Activated gamma-delta T cell (primary cell): ENCODE measurements at places on chromosomes 11 and 22.

DNA sequence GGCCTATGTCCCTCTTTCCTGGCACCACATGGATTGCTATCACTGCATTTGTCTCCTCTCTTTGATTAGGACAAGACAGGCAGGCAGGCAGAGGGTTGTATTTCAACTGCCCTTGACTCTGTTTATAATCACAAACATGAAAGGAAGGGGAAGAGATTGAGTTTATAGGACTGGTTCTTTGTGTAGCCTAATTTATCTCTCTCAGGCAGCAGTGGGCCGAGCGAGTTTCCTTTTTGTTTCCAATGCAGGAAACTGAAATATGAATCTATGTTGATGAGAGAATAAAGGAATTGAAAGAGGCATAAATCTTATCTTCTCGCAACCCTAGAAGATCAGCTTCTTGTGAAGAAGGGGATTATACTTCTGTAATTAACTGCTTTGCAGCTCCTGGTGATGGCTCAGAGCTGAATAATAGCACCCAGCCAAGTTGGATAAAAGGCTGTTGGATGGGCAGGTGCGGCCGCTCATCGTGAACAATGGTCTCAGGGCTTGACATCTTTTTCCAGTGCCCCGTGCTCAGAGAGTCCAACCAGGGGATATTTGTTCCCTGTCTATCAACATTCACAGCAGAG, 80.6 kb upstream of the SYT13 start:
- DNase-seq: no peak

- DNase-seq: no peak
Observed at GRCh38 chr11:30635401-30635989, 49.3 kb upstream of the MPPED2 start.

GRCh38 chr11:986270-986951, 50.1 kb downstream of the MUC6 start:
- DNase-seq: no peak

GRCh38 chr11:119759747-119760412, 30.9 kb upstream of the NECTIN1 start:
- no peak for DNase-seq

GRCh38 chr11:1570001-1570453, 2.0 kb downstream of the DUSP8 start:
- DNase-seq: no peak

DNA sequence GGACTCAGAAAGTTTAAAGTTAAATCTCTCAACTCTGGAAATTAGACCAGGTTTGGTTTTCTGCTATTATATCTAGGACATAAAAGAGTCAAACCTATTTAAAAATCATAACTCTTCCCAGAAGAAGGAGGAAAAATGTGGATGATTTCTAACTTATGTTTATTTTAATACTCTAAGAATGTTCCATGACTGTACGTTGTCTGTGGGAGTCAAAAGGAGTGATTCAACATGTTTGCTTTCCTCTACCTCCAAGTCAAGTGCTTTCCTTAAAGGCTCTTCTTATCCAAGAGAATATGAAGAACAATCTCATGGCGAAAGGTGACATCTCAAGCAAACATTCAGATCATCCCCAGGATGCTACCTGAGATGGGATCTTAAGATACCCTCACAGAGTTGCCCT, 21.6 kb downstream of the OR51E1 start:
- no peak for DNase-seq

DNA sequence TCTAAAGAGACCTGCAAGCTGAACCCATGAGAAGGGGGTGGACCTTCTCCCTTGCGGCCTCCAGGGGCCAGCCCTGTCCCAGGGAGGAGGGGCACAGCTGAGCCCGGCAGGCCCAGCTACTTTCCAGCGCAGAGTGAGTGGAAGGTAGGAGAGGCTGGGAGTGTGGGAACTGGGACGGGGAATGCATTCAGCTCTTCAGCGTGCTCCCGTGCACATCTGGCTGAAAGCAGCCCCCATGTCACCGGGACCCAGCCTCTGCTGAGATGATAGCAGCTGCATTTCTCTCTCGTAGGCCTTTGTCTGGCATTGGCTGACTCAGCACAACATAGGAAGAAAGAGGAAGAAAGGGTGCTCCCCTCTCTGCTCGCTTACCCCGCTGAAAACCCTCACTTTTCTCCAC, 951.5 kb downstream of the TBC1D22A start:
- DNase-seq: no peak

- no peak for DNase-seq
Observed at GRCh38 chr11:10866893-10867331, 9.1 kb upstream of the ZBED5 start.

DNA sequence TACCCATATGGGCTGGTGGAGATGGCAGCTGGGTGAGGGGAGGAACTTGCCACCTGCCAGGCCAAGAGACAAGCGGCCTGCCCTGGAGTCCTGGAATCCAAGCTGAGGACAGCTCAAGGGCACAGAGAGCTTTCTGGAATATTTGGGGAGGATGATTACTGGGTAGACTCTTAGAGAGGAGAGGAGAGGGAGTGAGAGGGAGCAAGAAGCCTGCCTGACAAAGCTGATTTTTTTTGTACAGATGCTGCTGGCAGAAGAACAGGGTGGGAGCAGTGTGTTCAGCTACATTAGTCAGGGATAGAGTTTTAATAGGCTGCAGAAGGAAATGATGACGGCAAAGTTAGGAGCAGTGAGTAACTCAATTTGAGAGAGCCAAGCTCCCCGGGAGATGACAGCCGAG, 299.3 kb downstream of the NXPE2 start:
- DNase-seq: no peak

DNA sequence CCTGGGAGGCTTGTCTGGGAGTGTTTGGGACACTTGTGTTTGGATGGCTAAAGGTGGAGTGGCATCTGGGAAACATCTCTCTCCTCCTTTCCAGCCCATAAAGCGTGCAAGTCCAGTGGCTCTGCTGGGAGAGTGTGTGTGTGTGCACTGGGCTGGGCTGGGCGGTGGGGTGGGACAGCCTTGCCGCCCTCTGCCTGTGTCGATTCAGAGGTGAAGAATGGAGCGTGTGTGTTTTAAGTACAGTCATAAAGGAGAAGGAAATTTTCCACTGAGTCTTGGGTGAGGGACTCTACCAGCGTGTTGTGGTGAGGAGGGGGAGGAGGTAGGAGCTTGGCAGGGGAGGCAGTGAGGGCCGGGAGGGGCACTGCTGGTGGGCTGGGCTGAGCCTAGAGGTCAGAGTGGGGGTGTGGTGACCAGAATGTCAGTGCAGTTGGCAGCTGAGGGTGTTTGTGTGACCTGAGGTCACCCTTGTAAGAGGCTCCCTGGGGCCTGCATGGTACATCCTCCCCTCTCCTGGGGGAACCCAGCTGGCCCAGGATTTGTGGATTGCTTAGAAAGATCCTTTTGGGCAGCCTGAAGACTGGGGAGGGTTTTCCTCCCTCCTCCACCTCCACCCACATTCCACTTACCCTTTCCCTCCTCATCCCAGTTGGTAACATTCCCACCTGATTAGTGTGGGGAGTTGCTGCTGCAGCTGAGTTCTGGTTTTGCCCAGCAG, 1.7 kb downstream of the TIMP3 start:
- no peak for DNase-seq

DNA sequence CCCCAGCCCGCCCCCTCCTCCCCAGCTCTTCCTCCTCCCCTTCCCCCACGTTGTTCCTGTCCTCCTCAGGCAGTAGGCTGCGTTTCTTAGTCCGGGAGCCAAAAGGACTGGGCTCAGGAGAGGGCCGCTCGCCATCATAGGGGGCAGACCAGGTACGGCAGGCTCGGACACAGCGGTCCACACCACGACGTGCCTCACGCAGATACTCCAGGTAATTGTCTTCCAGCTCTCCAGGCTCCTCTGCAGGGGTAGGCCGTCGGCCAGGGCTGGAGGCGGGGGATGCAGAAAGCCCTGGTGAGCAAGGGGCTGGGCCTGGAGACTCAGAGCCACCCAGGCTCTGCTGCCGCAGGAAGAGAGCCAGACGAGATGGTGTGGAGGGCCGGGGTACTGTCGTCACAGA, 12.4 kb downstream of the C11orf42 start:
- DNase-seq: no peak

- no peak for DNase-seq
Observed at GRCh38 chr11:104837969-104838639, 60.2 kb downstream of the CASP12 start.

DNA sequence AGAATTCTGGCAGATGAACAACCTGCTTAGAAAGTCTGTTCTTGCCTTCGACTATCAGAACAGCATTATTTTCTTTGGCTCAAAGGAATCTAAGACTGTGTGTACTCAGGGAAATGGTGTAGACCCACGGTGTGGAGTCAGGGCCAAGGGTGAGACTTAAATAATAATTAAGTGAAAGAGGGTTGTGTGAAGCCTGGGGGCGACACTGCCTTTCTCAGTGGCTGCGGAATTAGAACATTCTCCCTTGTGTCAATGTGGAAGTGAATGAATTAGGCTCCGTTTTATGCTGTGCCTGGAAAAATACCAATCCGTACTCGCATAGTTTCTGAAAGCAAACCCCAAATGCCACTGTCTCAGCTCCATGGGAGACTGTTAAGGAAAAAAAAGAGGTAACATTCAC, 50.7 kb downstream of the NAV2 start:
- DNase-seq: no peak

DNA sequence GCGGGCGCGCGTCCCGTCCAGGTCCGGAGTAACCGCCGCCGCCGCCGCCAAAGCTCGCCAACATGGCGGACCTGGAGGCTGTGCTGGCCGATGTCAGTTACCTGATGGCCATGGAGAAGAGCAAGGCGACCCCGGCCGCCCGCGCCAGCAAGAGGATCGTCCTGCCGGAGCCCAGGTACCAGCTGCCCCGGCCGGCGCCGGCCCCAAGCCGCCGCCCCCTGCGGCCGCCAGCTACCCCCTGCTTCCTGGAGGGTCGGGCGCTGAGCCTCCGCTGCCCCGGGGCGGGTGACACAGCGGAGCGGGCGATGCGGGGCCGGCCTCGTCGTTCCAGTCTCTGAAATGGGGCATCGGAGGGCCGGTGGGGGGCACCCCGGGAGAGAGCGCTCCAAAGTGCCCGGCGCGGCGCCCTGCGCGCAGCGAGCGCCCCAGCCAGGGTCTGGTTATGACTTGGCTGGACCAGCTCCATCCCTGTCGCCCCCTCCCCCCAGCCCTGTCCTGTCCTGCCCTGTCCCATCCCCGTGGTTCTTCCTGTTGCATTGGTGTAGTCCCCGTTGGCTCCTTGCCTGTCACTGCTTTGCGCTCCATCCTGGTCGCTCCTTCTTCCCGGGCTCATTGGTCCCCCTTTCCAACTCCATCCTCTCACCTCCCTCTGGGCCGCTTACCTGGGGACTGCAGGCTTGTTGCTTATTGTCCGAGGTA, 653 bp downstream of the GRK3 start:
- DNase-seq: no peak

- DNase-seq: no peak
Observed at GRCh38 chr11:31919175-31919574, 108.1 kb upstream of the PAX6 start.

GRCh38 chr11:103942646-103943045, 93.8 kb upstream of the DDI1 start:
- DNase-seq: no peak

DNA sequence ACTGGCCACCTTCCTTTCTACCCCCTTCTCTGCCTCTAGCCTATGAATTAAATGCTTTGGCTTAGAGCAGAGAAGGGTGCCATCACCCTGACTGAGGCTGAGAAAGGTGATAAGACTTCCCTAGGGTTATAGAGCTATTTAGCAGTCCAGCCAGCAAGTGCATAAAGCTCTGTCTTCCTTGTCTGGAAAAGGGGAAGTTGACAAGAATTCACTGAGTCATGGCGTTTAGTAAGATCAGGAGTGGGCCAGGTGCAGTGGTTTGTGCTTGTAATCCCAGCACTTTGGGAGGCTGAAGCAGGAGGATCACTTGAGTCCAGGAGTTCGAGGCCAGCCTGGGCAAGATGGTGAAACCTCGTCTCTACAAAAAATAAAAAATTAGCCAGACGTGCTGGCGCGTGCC, 63.1 kb downstream of the LHFPL7 start:
- no peak for DNase-seq

- DNase-seq: no peak
Observed at GRCh38 chr11:429931-430456, 11.8 kb downstream of the ANO9 start.

DNA sequence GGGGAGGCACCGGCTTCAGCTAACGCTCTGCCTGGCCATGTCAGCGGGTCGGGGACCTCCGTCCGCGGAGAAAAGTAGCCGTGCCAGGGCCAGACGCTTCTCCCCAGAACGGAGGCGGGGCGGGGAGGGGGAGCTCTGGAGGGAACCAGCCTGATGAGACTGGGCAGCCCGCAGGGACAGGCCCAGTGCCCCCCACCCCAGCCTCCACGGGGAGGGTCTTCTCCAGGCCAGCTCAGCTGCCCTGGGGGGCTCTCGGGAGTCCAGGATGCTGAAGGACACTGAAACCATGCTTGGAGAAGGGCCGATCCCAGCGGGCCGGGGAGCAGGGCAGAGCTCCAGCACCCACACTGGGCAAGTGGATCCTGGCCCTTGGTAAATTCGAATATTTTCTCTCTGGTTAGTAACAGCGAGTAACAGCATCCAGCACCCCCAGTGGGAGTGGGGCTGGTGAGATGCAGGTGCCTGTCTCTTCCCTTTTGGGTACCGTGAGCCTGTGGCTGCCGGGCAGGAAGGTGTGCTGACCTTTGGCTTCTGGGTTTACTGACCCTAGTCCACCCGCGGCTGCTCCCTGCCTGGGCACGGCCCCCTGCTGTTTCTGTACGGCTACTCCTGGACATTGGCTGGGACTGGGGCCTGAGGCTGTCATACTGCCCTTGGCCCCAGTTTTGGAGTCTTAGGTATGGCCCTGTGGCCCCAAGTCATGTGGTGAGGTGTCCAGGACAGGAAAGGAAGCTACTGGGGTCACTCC, 35.8 kb downstream of the GRAMD4 start:
- DNase-seq: no peak

DNA sequence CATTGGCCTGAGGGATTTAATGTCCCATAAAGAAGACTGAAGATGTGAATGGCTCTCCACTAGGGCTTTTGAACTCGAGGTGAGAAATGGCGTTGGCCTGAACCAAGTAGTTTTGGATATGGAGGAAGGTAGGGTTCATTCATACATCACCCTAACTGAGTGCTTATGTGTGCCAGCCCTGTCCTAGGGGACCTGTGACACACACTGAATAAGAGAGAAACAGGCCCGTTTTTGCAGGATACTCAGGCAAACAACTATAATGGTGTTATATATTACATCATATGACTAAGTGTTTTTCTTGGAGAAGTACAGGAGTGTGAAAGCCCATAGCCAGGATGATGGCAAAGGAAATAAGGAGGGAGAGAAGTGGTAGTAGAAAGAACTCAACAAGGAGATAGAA, 368.1 kb downstream of the TMEM135 start:
- no peak for DNase-seq

- DNase-seq: no peak
Observed at GRCh38 chr11:108939135-108939534, 274.3 kb downstream of the DDX10 start.

- no peak for DNase-seq
Observed at GRCh38 chr11:108915666-108916065, 250.8 kb downstream of the DDX10 start.

- no peak for DNase-seq
Observed at GRCh38 chr22:44702479-44703198, 635 bp downstream of the PRR5 start.

GRCh38 chr11:28621753-28622152, 513.6 kb downstream of the METTL15 start:
- no peak for DNase-seq

- DNase-seq: no peak
Observed at GRCh38 chr11:40513281-40513680, 946.2 kb downstream of the LRRC4C start.
